K562 (cell line): ENCODE measurements at places on chromosomes 5 and 9. TPM values are rescaled to one million over a fixed set of nuclear protein-coding genes. Genes with fewer than 3 reads are reported as not detected.

DNA sequence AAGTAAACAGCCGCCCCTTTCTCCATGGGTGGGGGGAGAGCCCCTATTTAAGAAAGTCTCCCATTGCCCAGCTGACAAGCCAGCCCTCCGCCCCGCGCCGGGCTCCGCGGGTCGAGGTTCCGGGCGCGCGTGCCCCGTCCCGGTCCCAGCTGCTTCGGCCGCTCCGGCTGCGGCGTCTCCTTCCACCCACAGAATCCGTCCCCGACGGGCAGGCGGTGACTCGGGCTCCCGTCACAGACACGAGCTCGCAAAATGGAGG lies 223 bp downstream of the NR3C1 start:
- no peaks in the 10 kb centered on the region for H3K27me3 ChIP-seq
- no peak for DNase-seq
- H3K4me3 ChIP-seq: peak overlapping the region; percentile 76
- H3K4me1 ChIP-seq: peaks cover 19% of the 10 kb centered on the region; the same call in 2 of the 3 replicates
- peak overlapping the region; percentile 93 for H3K27ac ChIP-seq

DNA sequence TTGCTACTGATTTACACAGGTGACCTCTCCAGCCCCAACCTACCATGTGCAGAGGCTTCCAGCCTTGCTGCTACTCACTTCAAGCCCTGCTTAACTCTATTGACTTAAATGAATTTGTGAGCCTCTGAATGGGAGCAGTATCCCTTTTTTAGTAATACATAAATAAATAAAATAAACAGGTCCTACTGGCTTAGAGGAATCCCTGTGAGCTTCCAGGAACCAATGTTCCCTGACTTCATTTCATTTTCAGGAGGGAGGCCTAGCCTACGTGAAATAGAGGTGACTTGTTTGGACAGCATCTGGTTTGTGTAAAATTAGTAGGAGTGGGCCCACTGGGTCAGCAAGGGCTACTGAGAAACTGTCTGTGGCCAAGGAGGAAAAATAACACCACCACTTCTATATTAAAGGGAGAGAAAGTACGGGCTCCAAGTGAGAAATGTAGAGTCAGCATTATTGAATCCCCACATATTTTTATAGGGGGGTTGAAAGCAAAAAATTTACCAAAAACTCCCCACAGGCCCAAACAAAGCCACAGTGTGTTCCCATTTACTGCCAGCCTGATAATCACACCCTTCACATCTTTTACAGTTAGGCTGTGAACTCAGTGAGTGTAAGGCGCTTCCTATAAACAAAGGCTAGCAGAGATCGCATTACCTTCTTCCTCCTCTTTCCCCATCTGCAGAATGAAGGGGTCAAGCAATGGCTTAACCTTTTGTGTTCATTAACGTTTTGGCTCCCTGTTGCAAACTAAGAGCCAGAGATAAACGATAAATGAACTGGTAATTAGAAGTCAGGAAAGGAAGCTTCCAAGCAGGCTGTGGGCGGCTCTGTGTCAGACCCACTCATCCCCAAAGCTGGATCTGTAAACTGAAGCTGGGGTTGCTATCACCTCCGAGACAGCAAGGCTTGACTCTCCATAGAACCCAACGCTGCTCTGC lies 138.8 kb upstream of the LIFR start:
- no peak overlapping the region for H3K27ac ChIP-seq
- no peaks in the 10 kb centered on the region for H3K36me3 ChIP-seq
- no peaks in the 10 kb centered on the region; the same call in 1 of the 3 replicates for H3K27me3 ChIP-seq
- no peak for DNase-seq
- no peak overlapping the region for H3K4me3 ChIP-seq

DNA sequence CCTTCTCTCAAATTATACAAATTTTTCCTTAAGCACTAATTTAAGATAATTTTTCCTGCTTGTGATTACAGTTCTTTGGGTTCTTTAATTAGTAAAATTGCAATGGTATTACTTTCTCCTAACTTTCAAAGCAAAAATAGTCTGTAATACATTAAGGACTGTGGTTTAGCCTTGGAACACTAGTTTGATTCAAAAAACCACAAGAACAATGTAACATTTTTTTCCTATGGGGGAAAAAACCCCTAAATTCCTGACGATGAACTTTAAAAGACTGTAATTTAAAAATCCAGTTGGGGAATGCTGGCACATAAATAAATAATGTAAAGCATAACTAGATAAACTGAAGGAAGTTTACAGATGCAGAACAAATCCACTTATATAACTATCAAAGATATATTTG lies 65.3 kb downstream of the CDC14B start:
- no peaks in the 10 kb centered on the region for H3K36me3 ChIP-seq
- H3K4me1 ChIP-seq: peaks cover 3% of the 10 kb centered on the region; the same call in 1 of the 2 replicates
- DNase-seq: no peak
- peaks cover 6% of the 10 kb centered on the region; the same call in 1 of the 2 replicates for H3K27me3 ChIP-seq

GRCh38 chr5:159916841-159917761 lies 819 bp downstream of the ADRA1B start:
- no peak for DNase-seq
- no peaks in the 10 kb centered on the region for H3K36me3 ChIP-seq
- H3K4me3 ChIP-seq: no peak overlapping the region
- H3K27me3 ChIP-seq: peaks cover 13% of the 10 kb centered on the region; the same call in 1 of the 3 replicates

DNA sequence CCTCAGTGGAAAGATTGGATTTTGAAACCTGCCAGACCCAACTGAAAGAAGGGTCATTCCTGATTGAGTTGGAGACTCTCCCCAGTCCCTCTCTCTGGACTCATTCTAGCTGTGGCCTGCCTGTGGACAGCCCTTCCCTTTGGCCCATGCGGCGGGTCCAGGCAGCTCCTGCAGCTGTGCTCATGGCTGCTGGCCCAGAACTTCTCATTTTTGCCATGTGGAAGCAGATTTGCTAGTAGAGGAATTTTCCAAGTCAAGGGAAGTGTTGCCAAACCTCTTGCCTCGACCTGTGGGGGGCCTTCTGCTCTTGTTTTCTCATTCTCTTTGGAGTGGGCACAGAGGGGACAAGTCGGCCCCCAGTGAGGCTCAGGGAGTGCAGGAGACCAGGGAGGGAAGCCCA lies 89.2 kb downstream of the ANKRD33B start:
- no peaks in the 10 kb centered on the region for H3K4me1 ChIP-seq
- no peak overlapping the region for H3K27ac ChIP-seq
- H3K36me3 ChIP-seq: no peaks in the 10 kb centered on the region
- no peak overlapping the region for H3K4me3 ChIP-seq

- H3K4me1 ChIP-seq: no peaks in the 10 kb centered on the region
- no peaks in the 10 kb centered on the region for H3K36me3 ChIP-seq
- no peak overlapping the region for H3K27ac ChIP-seq
- no peak overlapping the region for H3K4me3 ChIP-seq
- no peak for DNase-seq
Measured at GRCh38 chr9:80158554-80159170, 586.9 kb downstream of the TLE4 start.

Gene IL31RA
- not detected in 2 replicates for polyA plus RNA-seq

Gene CER1
- not detected in 2 replicates for polyA plus RNA-seq
